Ureter (tissue), 1 donor: ENCODE measurements at places on chromosomes 7 and 10. TPM values are rescaled to one million over a fixed set of nuclear protein-coding genes. Genes with fewer than 3 reads are reported as not detected.

The WNT16 gene
- 0.10 TPM for total RNA-seq

The ZNF727 gene
- 13.5 TPM for total RNA-seq

The HTR5A gene
- total RNA-seq, result not detected

The PODXL gene
- 64.4 TPM for total RNA-seq

The RBM28 gene
- total RNA-seq, result 48.8 TPM

The SYNPO2L gene
- 0.29 TPM for total RNA-seq

The PPA1 gene
- total RNA-seq, result 125 TPM

The SFTPD gene
- 0.89 TPM for total RNA-seq

The OIT3 gene
- 0.23 TPM for total RNA-seq

The CCDC186 gene
- 30.7 TPM for total RNA-seq

The PTPN20 gene
- 2.5 TPM for total RNA-seq

The CHN2 gene
- total RNA-seq, result 34.2 TPM

The NEUROG3 gene
- not detected for total RNA-seq

The MRPS17 gene
- total RNA-seq, result 13.1 TPM

The HTR7 gene
- total RNA-seq, result 0.65 TPM

The FAM25C gene
- not detected for total RNA-seq

The RBP3 gene
- total RNA-seq, result not detected

The CPVL gene
- 15.6 TPM for total RNA-seq

The PAPSS2 gene
- 11.7 TPM for total RNA-seq

The FANK1 gene
- total RNA-seq, result 6.3 TPM

The NRAP gene
- total RNA-seq, result 0.18 TPM
